ENCODE measurements at places on chromosomes 11 and 22.

- DNase-seq, result no peak
Measured at GRCh38 chr22:47615051-47615450, 852.6 kb downstream of the TBC1D22A start.

- no peak for DNase-seq
Measured at GRCh38 chr11:115215694-115216617, 288.3 kb downstream of the CADM1 start.

GRCh38 chr22:24155627-24156140 lies 25.6 kb upstream of the SUSD2 start:
- DNase-seq, result no peak

GRCh38 chr11:2868506-2869133 lies 17.0 kb downstream of the CDKN1C start:
- no peak for DNase-seq

DNA sequence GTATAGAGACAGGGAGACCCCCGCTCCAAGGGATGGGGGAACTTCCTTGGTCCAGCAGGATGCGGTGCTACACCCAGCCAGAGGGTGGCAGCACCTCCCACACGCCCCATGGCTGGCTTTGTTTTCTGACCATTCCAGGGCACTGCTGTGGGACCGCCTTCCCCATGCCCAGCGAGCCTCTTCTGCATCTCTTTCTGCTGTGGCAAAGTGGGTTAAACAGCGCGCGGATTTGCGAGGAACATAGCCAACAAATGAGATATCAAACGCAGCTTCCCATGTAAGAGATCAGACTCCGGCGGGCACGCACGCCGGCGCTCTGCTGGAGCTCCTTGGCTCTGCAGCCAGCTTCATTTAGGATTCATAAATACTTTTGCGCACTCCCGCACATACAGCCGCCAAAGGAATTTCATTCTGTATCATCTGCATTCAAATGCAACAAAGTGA lies 485.8 kb upstream of the CADM1 start:
- DNase-seq, result no peak

DNA sequence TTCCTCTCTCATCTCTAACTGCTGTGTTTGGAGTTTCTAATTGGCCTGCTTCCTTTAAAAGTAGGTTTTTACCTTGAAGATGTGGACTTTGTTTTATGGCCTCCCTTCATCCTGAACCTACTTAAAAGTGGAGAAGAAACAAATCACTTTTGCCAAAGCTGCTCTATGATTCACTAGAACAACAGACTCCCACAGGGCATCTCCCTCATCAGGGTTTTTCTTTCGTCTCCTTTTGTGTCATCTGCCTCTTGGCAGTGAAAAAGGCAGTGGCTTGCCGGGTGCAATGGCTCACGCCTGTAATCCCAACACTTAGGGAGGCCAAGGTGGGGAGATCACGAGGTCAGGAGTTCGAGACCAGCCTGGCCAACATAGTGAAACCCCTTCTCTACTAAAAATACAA lies 186.6 kb upstream of the MTNR1B start:
- no peak for DNase-seq

DNA sequence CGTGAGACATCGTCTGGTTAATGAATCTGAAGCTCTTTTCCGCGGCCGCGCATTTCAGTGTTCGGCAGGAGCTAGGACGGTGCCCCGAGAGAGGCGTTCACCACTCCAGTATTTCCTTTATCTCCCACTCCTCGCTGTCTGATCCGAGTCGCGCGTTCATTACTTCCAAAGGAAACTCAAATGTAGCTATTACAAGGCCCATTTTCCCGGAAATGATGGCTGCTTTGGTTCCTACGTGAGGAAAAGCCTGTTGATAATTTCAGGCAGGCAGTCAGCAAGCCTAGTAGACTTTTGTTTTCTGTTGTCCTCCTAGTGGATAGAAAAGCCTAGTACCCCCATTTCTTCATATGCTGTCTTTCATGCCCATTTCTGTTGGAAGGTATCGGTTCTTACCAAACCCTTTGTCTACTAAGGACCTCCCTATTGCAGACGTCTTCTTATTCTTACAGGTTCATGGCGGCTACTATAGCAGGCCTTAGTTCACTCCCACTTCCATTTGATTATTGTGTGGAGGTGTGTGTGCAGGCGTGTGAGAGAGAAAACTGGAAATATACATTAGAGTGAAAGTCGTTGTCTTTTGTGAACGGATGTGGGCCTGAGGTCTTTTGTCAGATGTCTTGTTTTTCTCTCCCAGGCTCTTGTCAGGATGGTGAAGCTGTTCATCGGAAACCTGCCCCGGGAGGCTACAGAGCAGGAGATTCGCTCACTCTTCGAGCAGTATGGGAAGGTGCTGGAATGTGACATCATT lies 737 bp downstream of the RBM4 start:
- no peak for DNase-seq

GRCh38 chr22:32333141-32333768 lies 24.4 kb upstream of the RFPL3 start:
- DNase-seq, result no peak

DNA sequence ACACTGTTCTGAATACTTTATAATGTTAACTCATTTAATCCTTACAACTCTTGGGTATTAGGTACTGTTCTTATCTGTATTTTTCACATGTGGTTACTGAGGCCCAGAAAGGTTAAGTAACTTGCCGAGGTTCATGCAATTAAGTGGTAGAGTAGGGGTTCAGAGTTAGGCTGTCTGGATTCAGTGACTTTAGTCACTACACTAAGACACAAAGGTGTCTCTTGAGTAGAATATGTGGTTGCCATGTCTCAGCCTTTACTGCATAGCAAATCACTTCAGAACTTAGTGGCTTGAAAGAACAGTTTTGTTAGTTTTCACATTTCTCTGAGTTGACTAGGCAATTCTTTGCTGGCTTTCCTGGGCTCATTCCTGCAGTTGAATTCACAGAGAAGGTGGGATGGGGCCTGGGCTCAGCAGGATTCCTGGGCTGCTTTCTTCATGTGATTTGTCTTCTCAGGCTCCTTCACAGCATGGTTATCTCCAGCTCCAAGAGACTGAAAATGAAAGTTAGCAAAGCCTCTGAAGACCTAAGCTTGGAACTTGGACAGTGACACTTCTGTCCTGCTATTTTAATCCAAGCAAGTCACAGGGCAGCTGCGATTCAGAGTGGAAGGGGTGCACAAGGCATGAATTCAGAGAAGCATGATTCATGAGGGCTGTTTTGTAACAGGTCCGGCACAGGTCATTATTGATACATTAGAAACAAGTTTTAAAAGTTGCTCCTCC lies 68.3 kb downstream of the SPECC1L start:
- DNase-seq, result no peak

GRCh38 chr22:40107244-40107643 lies 70.5 kb upstream of the TNRC6B start:
- DNase-seq, result no peak

- no peak for DNase-seq
Measured at GRCh38 chr11:118015385-118015841, 29.2 kb downstream of the IL10RA start.

- DNase-seq, result no peak
Measured at GRCh38 chr22:50585238-50585637, 2.6 kb upstream of the CHKB start.

GRCh38 chr11:131354251-131354701 lies 16.1 kb upstream of the NTM start:
- no peak for DNase-seq

DNA sequence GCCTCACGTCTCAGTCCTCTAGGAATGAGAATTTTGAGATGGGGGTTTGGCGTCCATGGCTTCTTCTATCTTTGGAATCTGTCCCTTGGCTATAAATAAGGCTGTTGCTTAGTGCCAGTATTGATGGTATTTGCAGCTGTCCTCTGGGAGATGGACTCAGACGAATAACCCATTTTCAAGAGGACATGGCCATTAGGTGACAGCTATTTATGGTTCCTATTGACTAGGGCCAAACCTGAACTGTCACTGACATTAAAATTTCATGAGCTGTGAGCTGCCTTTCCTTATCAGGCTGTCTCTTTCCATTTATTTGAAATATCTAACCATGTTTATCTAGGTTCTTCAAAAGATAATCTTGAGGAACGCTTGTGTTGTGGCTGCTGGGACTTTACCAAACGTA lies 92.7 kb downstream of the NAV2 start:
- DNase-seq, result no peak

- DNase-seq, result no peak
Measured at GRCh38 chr11:117497206-117497951, 169.7 kb downstream of the CEP164 start.

DNA sequence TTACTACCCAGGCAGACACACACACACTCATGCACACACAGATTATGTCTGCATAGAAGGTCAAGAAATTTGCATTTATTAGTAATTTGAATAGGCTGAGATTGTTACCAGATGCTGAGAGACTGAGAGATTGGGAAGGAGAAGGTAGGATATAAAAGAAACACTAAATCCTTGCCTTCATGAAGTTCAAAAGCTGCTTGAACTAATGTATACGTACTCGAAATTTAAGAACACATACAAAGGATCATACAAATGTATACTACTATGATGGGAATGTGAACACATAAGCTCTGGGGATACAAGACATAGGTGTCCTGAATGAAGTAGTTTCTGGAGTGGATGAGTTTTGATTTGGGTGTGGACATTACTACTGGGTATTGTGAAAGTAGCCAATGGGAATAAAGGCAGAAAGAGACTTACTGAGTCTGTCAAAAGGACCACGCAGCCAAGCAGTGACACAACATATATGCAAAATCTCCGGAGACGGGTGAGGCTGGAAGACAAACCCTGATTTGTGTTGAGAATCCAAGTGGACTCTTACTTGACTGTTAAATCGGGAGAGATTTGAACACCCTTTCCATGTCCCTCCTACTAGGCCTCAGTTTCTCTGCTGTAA lies 7.3 kb upstream of the PKNOX2 start:
- DNase-seq, result no peak

GRCh38 chr11:112118176-112118575 lies 31.5 kb downstream of the SDHD start:
- no peak for DNase-seq

GRCh38 chr22:33535937-33536875 lies 384.1 kb downstream of the LARGE1 start:
- no peak for DNase-seq

DNA sequence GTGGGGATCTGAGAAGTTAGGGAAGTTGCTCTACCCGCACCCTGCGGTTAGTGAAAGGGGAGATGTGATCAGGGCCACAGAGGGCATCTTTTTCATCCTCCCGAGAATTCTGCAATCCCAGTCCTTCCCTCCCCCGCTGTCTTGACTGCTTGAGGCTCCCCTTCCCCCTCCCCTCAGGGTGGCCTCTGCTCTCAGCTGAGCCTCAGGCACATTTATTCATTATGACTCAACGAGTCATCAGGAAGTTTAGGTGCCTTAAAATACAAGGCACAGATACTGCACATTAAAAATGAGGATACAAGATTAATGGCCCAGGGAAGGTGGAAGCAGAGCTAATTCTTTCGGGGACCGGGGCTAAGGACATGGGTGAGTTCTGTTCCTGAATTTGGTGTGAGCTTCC lies 104.0 kb downstream of the CACNA1I start:
- DNase-seq, result peak; percentile 32

GRCh38 chr11:31997955-31998354 lies 92.9 kb upstream of the RCN1 start:
- DNase-seq, result no peak

- no peak for DNase-seq
Measured at GRCh38 chr11:38594895-38595294, 1996.9 kb upstream of the RAG2 start.

- no peak for DNase-seq
Measured at GRCh38 chr11:114799476-114799875, 121.1 kb downstream of the NXPE2 start.

DNA sequence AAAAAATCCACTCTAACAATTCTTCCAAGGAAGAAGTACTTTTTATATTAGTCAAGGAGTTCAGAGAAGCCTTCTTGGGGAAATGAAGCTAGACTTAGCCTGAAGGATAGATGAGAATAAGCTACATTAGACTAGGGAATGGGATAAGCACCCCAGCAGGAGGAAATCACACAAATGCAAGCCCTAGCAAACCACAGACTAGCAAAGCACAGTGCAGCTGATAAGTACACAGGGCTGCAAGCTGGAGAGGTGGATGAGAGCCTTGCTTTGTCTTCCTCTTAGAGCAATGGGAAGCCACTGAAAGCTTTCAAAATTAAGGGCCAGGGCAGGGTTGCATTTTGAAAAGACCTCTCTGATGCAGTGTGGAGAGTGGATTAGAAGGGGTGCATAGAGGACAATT lies 946.2 kb downstream of the LRRC4C start:
- no peak for DNase-seq

DNA sequence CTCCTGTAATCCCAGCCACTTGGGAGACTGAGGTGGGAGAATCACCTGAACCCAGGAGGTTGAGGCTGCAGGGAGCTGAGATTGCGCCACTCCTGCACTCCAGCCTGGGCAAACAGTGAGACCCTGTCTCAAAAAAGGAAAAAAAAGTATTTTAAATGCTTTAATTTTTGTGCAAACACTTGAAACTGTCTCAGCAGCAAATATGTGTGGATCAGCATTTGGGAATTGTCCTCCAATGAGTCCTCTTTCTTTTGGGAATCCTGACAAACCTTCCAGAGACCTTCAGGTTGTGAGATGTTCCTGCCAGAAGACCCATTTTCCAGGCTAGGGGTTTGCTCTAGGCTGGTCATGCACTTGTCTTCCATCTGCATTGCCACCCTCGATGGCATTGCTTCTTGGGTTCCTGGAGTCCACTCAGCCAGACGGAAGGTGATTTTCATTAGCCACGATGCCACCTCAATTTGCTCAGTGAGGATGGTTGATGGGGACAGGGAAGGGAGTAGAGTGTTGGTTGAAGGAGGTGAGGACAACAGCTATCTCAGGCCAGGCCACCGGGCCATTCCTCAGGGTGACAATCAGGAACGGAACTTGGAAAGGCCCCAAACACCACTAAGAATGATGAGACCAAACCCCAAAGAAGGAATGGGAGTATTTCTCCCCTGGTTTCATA lies 55.4 kb downstream of the ST14 start:
- DNase-seq, result no peak

- DNase-seq, result peak; percentile 42
Measured at GRCh38 chr11:72681226-72682153, 7.3 kb upstream of the PDE2A start.

DNA sequence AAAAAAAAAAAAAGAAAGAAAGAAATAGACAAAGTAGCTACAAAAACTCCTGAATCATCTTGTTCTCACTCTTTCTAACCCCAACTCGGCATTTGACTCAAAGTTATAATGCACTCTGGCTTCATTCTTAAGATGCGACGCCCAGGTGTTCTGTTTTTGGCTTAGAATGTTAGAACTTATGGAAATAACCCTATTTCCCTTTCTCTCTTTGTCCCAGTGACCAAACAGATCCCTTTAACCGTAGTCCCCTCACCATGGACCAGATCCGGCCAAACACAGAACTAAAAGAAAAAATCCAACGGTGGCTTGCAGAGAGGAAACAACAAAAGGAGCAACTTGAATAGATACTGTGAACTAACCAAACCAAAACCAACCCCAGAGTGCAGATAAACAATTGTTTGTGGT lies 5.3 kb upstream of the ATP5MG start:
- no peak for DNase-seq

DNA sequence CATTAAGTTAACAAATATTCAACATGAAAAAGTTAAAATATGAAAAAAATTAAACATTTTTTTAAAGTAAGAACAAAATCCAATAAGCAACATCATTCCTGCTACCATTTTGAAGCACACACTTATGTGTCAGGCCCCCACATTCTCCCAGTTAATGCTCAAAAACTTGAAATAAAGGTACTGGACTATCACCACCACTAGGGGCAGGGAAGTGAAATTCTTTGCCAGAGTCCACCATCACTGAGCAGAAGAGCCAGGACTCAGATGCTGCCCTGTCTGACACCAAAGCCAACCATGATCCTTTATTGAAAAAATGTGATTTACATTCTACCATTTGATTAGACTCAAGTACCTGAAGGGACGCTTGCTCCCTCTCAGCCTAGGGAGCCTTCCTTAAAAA lies 39.1 kb downstream of the PITPNB start:
- DNase-seq, result peak; percentile 29
